ENCODE measurements at places on chromosomes 1 and 21.

- no peaks in the 10 kb centered on the region for H3K27me3 ChIP-seq
- no peak overlapping the region for H3K27ac ChIP-seq
- no peaks in the 10 kb centered on the region for H3K4me1 ChIP-seq
These were observed 785.1 kb downstream of the LTN1 start for GRCh38 chr21:28207436-28208173.

- no peaks in the 10 kb centered on the region for H3K36me3 ChIP-seq
- H3K4me3 ChIP-seq, result no peak overlapping the region
- no peak overlapping the region for H3K27ac ChIP-seq
These were observed 12.2 kb upstream of the ID3 start for GRCh38 chr1:23571465-23571864.

- H3K4me3 ChIP-seq, result no peak overlapping the region
- no peaks in the 10 kb centered on the region for H3K36me3 ChIP-seq
- no peak overlapping the region for H3K27ac ChIP-seq
- no peak for DNase-seq
- H3K27me3 ChIP-seq, result peaks cover 33% of the 10 kb centered on the region
These were observed 151.4 kb upstream of the KIAA0040 start for GRCh38 chr1:175343945-175344344.

GRCh38 chr1:232463225-232463624 lies 166.7 kb downstream of the SIPA1L2 start:
- H3K4me1 ChIP-seq, result peaks cover 8% of the 10 kb centered on the region
- H3K4me3 ChIP-seq, result no peak overlapping the region
- no peaks in the 10 kb centered on the region for H3K36me3 ChIP-seq
- no peaks in the 10 kb centered on the region for H3K27me3 ChIP-seq
- H3K27ac ChIP-seq, result no peak overlapping the region

DNA sequence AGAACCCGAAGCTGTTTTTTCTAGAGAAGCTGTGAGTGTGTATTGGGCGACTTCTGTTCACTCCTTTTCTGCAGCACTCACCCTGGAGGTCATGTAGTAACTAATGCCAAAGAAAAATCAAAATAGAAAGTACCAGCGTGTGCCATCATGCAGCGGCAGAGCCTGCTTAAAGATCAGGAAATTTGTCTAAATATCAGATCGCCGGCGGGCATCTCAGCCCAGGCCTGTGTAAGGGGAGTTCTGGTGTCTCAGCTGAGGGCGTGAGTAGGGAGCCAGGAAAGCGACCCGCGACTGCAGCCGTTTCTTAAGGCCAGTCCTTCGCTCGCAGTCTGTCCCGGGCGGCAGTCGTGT lies 768 bp downstream of the EDARADD start:
- peaks cover 41% of the 10 kb centered on the region for H3K27me3 ChIP-seq
- H3K4me3 ChIP-seq, result peak overlapping the region; percentile 84
- peaks cover 13% of the 10 kb centered on the region for H3K4me1 ChIP-seq
- H3K27ac ChIP-seq, result peak overlapping the region; percentile 49
- peaks cover 5% of the 10 kb centered on the region for H3K36me3 ChIP-seq

- no peak overlapping the region for H3K4me3 ChIP-seq
- H3K27me3 ChIP-seq, result peaks cover 5% of the 10 kb centered on the region
- DNase-seq, result no peak
- H3K4me1 ChIP-seq, result no peaks in the 10 kb centered on the region
These were observed 151.6 kb downstream of the KCNJ6 start for GRCh38 chr21:37764691-37765090.

GRCh38 chr1:233328142-233328921 lies 808 bp downstream of the MAP3K21 start:
- H3K36me3 ChIP-seq, result no peaks in the 10 kb centered on the region
- DNase-seq, result peak; percentile 9
- H3K27ac ChIP-seq, result no peak overlapping the region

- H3K36me3 ChIP-seq, result peaks cover 4% of the 10 kb centered on the region
- no peaks in the 10 kb centered on the region for H3K27me3 ChIP-seq
- no peak overlapping the region for H3K4me3 ChIP-seq
- H3K27ac ChIP-seq, result no peak overlapping the region
- DNase-seq, result no peak
These were observed 528.4 kb upstream of the RGS18 start for GRCh38 chr1:191629836-191630235.

GRCh38 chr1:173204693-173205092 lies 2.4 kb downstream of the TNFSF4 start:
- peaks cover 34% of the 10 kb centered on the region for H3K4me1 ChIP-seq
- H3K27me3 ChIP-seq, result no peaks in the 10 kb centered on the region
- peak overlapping the region; percentile 72 for H3K27ac ChIP-seq
- peak overlapping the region; percentile 81 for H3K4me3 ChIP-seq
- H3K36me3 ChIP-seq, result no peaks in the 10 kb centered on the region

Measured in naive thymus-derived CD8-positive, alpha-beta T cell (primary cell).